ENCODE measurements at places on chromosomes 3 and 15.

- no peak for DNase-seq
Measured at GRCh38 chr3:13473020-13473419, 7.1 kb upstream of the HDAC11 start.

- DNase-seq, result no peak
Measured at GRCh38 chr15:88219623-88220022, 36.9 kb downstream of the NTRK3 start.

DNA sequence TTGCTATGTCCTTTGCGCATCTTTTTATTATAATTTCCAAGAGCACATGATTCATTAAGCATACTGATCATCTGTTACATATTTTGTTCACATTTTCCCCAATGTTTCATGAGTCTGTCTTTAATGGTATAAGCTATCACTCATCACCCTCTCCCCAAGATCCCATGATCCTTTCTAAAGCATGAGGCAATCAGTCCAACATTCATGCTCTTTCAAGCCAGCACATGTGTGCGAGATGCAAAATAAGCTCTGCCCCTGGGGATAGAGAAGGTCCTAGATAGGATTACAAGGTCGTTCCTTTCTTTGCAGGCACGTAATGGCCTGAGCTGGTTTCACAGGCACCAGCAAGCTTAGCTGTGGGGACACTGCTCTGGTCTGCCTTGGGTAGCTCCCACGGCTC lies 32.2 kb upstream of the B3GNT5 start:
- no peak for DNase-seq

DNA sequence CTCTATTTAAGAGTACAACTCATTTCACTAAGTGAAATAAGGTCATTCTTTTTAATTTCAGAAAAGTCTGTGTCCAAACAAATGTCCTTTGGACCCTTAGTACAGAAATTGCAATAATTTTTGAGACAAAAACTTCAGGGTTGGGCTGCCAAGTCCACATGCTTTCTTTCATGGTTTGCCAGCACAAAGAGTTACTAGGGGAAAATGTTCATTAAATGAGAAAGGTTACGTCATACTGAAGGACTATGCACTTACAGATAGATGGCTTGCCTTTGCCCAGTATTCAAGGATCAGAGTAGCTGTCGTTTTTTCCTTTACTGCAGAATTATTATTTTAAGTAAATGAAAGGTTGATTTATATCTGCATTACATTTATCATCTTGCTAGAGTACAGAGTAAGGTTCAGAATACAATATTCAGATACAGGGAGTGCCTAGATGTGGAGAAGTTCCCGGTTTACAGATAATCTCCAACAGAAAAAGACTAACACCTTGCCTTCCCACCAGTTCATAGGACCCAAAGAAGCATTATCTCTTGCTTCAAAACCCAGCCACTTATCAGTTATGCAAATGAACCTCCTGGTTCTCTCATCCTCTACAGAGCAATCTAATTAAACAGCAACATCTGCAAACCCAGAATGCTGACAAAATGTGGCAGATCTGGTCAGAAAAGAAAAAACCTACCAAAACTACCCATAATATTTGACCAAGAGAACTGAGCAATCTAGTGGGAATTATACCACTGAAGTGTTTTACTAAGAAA lies 179.3 kb downstream of the FRMD5 start:
- no peak for DNase-seq

GRCh38 chr3:170909129-170909903 lies 879 bp upstream of the EIF5A2 start:
- peak; percentile 28 for DNase-seq

DNA sequence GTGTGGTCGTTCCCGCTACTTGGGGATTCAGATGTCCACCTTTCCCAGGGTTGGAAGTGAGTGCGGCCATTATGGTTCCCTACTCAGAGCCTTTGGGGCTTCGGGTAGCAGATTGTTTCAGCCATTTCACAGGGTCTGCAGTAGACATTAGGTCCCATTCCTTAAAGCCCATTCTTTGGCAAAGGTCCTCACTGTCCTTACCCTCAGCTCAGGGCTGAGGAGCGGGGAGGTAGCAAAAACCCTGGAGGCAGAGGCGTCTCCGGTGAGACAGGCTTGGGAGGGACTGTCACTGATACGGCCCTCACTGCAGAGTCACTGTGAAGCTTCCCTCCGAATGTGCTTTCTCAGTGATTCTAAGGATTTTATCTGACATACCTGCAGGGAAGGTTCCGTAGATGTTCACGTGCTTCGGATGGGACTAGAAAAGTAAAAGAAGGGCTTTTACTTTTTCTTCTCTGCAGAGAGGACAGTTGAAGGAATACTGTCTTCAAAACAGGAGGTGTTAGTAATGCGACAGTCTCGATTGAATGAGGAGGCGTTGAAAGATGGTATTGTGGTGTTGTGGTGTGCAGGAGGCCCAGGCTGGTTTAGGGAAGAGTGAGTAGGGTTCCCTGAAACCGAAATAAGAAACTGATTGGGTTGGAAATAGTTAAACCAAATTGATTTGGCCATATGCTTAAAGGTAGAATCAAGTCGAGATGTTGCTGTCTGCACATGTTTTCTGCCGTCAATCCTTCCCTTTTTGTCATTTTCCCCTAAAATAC lies 630 bp downstream of the ATP6V1A start:
- no peak for DNase-seq

- no peak for DNase-seq
Measured at GRCh38 chr3:189572249-189572648, 58.9 kb upstream of the TP63 start.

- DNase-seq, result no peak
Measured at GRCh38 chr3:64686446-64686908, 1.3 kb downstream of the ADAMTS9 start.

Data from uterus (tissue), 4 donors.